Upper lobe of left lung (tissue), 6 donors: ENCODE measurements at places on chromosomes 1 and 21. TPM values are rescaled to one million over a fixed set of nuclear protein-coding genes. Genes with fewer than 3 reads are reported as not detected.

DNA sequence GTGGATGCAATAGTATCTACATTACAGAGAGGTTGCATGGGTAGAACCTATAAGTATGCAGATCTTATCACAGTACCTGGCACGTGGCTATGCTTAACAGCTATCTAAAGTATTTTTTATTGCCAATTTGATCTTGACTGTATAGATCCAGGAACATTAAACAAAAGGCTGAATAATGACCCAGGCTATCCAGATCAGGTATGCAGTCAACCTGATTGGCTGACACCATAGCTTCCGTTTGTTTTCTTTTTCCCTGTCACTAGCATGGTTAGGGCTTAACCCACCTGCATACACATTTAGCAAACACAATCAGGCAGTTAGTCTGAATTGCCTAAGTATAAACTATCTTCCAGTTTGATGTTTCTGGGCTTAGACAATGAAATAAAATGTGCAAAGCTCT is 264.9 kb upstream of the PLXNA2 start:
- no peak for DNase-seq
- no peaks in the 10 kb centered on the region for H3K36me3 ChIP-seq
- H3K27me3 ChIP-seq = no peaks in the 10 kb centered on the region
- H3K4me3 ChIP-seq = no peak overlapping the region

DNA sequence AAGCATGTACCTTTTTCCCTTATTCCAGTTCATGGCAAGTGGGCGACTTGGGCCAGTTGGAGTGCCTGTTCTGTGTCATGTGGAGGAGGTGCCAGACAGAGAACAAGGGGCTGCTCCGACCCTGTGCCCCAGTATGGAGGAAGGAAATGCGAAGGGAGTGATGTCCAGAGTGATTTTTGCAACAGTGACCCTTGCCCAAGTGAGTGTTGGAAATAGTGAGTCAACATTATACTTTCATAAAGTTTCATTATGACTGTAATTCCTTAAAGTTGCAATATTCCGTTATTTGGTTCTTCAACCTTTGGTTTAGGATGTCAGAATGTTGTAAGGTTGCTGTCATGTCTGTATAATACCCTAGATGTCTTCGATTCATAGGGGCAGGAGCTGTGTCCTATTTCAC is 230.5 kb downstream of the TPR start:
- DNase-seq = peak; percentile 27
- no peaks in the 10 kb centered on the region for H3K27me3 ChIP-seq
- H3K4me3 ChIP-seq = no peak overlapping the region
- H3K27ac ChIP-seq = no peak overlapping the region
- H3K36me3 ChIP-seq = peaks cover 15% of the 10 kb centered on the region

DNA sequence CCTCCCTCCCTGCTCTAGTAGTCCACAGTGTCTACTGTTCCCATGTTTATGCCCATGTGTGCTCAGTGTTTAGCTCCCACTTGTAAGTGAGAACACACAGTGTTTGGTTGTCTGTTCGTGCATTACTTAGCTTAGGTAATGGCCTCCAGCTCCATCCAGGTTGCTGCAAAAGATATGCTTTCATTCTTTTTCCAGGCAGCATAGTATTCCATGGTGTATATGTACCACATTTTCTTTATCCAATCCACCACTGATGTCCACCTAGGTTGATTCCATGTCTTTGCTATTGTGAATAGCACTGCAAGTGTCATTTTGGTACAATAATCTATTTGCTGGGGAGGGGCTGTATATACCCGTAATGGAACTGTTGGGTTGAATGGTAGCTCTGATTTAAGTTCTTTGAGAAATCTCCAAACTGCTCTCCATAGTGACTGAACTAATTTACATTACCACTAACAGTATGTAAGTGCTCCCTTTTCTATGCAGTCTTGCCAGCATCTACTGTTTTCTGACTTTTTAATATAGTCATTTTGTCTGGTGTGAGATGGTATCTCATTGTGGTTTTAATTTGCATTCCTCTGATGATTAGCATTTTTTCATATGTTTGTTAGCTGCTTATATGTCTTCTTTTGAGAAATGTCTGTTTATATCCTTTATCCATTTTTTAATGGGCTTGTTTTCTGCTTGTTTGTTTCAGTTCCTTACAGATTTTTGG is 191.9 kb upstream of the DMRTA2 start:
- H3K4me1 ChIP-seq = no peaks in the 10 kb centered on the region
- H3K27me3 ChIP-seq = no peaks in the 10 kb centered on the region
- H3K4me3 ChIP-seq = no peak overlapping the region
- no peak for DNase-seq
- H3K36me3 ChIP-seq = no peaks in the 10 kb centered on the region

CYB5RL gene
- 2.7 TPM for total RNA-seq

MTARC1 gene
- total RNA-seq = 32.5 TPM
